ENCODE measurements at places on chromosomes 16 and 17. TPM values are rescaled to one million over a fixed set of nuclear protein-coding genes. Genes with fewer than 3 reads are reported as not detected.

Gene CHST4
- not detected for total RNA-seq

Gene NPB
- total RNA-seq: not detected

Gene NTN1
- total RNA-seq: 1.2 TPM

Gene RPRML
- total RNA-seq: not detected

Gene EPX
- not detected for total RNA-seq

All from activated naive CD4-positive, alpha-beta T cell treated with anti-CD3 and anti-CD28 coated beads, Interleukin-2, amount 50 U/mL, for 72 hours (primary cell).